Activated CD8-positive, alpha-beta memory T cell treated with anti-CD3 and anti-CD28 coated beads, Interleukin-2, amount 10 ng/mL, durations not matched to agents 7 days and 5 days (primary cell): ENCODE measurements at places on chromosomes 5 and 9. TPM values are rescaled to one million over a fixed set of nuclear protein-coding genes. Genes with fewer than 3 reads are reported as not detected.

- peaks cover 19% of the 10 kb centered on the region for H3K27me3 ChIP-seq
- no peaks in the 10 kb centered on the region for H3K36me3 ChIP-seq
- DNase-seq: no peak
Observed at GRCh38 chr9:124625087-124625486, 117.9 kb upstream of the NR5A1 start.

GRCh38 chr9:89256642-89257041, 54.4 kb upstream of the CKS2 start:
- H3K27ac ChIP-seq: no peak overlapping the region
- DNase-seq: no peak
- no peak overlapping the region for H3K4me3 ChIP-seq
- H3K27me3 ChIP-seq: peaks cover 4% of the 10 kb centered on the region
- no peaks in the 10 kb centered on the region for H3K4me1 ChIP-seq

GLDC gene
- 6.3 TPM for total RNA-seq

HRCT1 gene
- total RNA-seq: not detected

SHROOM1 gene
- total RNA-seq: 4.4 TPM

PCDHGA6 gene
- 0.20 TPM for total RNA-seq

FOXD4L6 gene
- total RNA-seq: not detected

DNA sequence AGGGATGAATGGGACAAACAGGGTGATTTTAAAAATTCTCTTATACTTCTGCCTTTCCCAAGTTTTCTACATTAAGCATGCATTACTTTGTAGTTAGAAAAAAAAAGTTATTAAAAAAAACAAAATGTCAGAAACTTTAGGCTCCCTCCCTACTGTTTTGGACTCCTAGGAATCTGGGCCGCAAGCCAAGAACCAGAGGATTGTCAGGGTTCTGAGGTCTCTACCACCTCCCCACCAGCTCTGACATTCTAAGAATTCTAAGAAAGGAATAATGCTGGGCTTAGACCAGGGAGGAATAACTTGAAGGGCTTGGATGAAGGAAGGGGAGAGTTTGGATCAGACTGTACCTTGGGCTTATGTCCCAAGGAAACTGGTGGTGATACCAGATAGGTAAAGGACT, 1.1 kb upstream of the ARHGEF39 start:
- H3K27me3 ChIP-seq: no peaks in the 10 kb centered on the region
- peak overlapping the region; percentile 87 for H3K4me3 ChIP-seq
- H3K27ac ChIP-seq: no peak overlapping the region
- peaks cover 16% of the 10 kb centered on the region for H3K36me3 ChIP-seq
- DNase-seq: no peak
- peaks cover 49% of the 10 kb centered on the region for H3K4me1 ChIP-seq

DNA sequence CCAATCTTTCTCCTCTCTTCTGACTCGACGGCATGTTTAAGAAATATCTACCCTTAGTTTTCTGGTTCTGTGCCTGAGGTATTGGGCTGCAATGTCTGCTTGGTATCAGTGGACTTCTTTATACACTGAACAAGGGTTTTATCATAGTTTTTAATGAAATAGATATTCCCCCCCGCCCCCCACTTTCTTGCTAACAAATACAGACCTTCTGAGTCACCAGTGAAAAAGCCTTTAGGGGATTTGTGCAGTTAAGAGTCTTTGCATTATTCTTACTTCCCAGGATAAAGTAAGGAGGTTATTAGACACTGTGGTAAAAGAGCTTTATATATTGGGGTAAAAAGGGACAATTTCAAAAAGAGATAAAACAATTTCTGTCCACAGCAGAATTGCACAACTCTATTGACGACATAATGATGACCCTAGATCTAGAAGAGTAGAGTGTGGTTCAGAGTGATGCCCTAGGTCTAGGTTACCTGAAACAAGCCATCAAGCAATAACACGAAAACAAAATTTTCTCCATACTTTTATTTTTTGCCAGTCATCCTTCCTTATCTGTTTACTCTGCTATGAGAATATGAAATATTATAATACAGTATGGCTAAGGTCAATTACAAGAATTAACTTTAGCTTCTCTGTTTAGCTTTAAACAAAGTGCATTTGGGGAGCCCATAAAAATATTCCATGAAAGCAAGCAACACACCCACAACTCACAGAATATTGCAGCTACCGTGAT, 110.7 kb downstream of the PLK2 start:
- H3K4me3 ChIP-seq: no peak overlapping the region
- H3K27me3 ChIP-seq: no peaks in the 10 kb centered on the region
- no peak overlapping the region for H3K27ac ChIP-seq

DNA sequence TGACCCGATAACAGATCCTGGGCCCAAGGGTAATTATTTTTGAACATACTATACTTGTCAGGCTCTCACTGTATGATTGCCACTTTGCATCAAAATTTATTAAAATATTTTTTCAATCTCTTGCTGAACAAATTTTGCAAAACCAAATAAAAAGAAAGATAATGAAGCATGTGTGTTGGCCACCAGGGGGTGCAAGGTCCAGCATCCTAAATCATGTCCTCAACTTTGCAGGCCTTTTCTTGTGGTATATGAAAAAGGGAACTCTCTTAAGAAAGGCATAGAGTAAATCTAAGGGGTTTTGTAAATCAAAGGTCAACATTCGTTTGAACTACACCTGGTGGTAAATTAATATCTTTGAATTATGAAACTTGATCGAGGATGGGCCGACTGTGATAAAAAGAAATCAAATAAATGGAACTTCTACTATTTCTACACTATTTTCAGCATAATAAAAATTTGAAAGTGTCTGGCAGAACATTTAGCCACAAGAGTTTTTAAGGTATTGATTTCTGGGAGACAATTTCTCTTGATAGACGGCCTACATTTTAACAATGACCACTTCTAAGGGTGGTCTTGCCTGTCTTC, 676.5 kb downstream of the DMRTA1 start:
- no peak overlapping the region for H3K4me3 ChIP-seq
- no peaks in the 10 kb centered on the region for H3K4me1 ChIP-seq
- no peak overlapping the region for H3K27ac ChIP-seq
- no peaks in the 10 kb centered on the region for H3K27me3 ChIP-seq

RBM18 gene
- total RNA-seq: 24.4 TPM

PBX3 gene
- 20.2 TPM for total RNA-seq

- H3K4me3 ChIP-seq: no peak overlapping the region
- H3K4me1 ChIP-seq: no peaks in the 10 kb centered on the region
- H3K27me3 ChIP-seq: no peaks in the 10 kb centered on the region
- DNase-seq: no peak
- H3K27ac ChIP-seq: no peak overlapping the region
Observed at GRCh38 chr5:123359454-123360200, 63.6 kb downstream of the CEP120 start.

DNA sequence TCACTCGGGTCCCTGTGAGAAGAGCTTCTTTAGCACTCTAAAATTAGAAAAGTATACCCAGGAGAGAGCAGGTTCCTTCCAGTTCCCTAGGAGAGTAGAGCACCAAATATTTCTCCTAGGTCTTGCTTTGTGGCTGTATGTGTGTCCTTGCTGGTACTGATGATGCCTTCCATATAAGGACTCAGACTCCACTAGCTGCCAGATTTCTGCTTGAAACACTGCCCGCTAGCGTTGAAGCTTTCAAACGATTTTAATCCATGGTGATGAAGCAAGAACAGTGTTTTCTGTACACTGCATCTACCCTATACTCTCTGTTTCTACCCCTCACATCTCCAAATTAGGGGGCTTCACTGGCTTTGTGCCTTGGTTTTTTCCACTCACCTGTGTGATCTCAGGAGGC, 2.4 kb upstream of the SMC2 start:
- H3K36me3 ChIP-seq: peaks cover 19% of the 10 kb centered on the region
- DNase-seq: no peak

PLAC8L1 gene
- total RNA-seq: 0.87 TPM

ANKRD31 gene
- 0.26 TPM for total RNA-seq

SLC25A2 gene
- total RNA-seq: 0.56 TPM

CDKN2B-AS1 gene
- total RNA-seq: 3.3 TPM

- peaks cover 46% of the 10 kb centered on the region for H3K36me3 ChIP-seq
- peaks cover 43% of the 10 kb centered on the region for H3K4me1 ChIP-seq
- peak overlapping the region; percentile 43 for H3K4me3 ChIP-seq
Observed at GRCh38 chr9:112037281-112038016, 137.6 kb downstream of the SUSD1 start.

LHX3 gene
- not detected for total RNA-seq

DNA sequence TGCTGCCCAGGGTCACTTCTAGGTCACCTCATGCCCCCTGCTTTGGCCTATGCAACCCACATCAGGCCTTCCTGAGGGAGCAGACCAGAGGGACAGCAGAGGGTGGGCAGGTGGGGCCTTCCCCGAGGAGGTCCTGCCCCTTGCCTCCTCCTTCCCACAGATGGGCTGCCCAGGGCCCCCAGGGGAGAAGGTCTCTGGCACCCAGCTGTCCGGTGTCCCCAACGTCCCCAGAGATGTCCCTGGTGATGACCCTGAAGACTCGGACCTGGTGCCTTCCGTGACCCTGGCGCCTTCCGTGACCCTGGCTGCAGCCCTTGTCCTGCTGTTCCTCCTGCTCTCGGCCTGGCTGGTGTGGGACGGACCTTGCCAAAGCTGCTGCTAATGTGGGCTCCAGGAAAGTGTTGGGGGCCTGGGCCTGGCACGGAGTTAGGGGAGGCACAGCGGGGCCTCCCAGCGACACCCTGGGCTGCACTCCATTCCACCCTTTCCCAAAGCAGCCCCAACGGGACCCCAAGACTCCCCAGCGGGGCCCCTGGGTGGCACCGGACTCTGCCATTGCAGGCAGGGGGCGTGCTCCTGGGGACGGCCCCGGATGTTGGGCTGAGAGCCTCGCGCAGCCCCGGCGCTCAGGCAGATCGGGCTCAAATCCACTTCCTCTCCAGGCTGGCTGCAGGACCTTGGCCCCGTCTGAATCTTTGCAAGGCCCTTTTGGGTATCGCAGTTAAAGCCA, 6.8 kb upstream of the SLC2A6 start:
- DNase-seq: no peak
- H3K4me1 ChIP-seq: peaks cover 6% of the 10 kb centered on the region
- H3K27me3 ChIP-seq: peaks cover 5% of the 10 kb centered on the region
- no peak overlapping the region for H3K27ac ChIP-seq
- no peak overlapping the region for H3K4me3 ChIP-seq

DNA sequence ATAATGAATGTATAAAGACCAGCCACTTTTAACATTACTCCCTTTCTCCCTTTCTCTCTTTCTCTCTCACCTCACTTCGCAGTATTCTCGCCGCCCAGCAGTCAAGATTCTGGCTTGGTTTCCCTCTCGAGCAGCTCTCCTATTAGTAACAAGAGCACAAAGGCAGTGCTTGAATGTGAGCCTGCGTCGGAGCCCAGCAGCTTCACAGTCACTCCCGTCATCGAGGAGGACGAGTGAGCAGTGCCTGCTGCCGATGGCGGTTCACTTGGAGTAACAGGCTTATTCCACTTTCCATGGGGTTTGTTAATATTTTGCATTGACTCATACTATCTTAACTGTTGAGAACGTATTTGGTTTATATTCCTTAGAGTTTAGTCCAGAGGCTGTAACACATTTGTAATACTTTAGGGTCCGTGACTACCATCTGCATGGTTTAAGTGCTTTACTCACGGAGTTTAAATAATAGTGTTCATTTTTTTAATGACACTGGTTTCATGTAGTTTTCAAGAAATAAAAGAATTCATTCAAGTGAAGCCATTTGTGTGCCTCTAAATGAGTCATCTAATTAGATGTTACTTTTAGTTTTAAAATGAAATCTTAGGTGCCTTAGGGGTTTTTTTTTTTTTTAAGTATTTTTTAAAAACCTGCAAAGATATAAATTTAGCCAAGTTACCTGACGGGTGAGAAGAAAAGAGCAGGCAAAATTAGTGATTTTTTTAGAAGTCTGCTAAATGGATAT, 8.4 kb upstream of the DMRT3 start:
- no peak for DNase-seq
- H3K27ac ChIP-seq: no peak overlapping the region
- H3K4me1 ChIP-seq: peaks cover 5% of the 10 kb centered on the region
- H3K4me3 ChIP-seq: no peak overlapping the region
- peaks cover 4% of the 10 kb centered on the region for H3K36me3 ChIP-seq
- H3K27me3 ChIP-seq: peaks cover 92% of the 10 kb centered on the region

- H3K4me1 ChIP-seq: peaks cover 8% of the 10 kb centered on the region
- DNase-seq: peak; percentile 28
- H3K27ac ChIP-seq: no peak overlapping the region
- no peaks in the 10 kb centered on the region for H3K27me3 ChIP-seq
- H3K36me3 ChIP-seq: peaks cover 21% of the 10 kb centered on the region
- H3K4me3 ChIP-seq: no peak overlapping the region
Observed at GRCh38 chr9:93587651-93588347, 11.4 kb downstream of the PHF2 start.

PRKACG gene
- not detected for total RNA-seq

- no peak overlapping the region for H3K4me3 ChIP-seq
- H3K27ac ChIP-seq: no peak overlapping the region
- peaks cover 16% of the 10 kb centered on the region for H3K4me1 ChIP-seq
- no peak for DNase-seq
- no peaks in the 10 kb centered on the region for H3K27me3 ChIP-seq
Observed at GRCh38 chr5:131786036-131786435, 10.8 kb downstream of the FNIP1 start.

GRCh38 chr5:126373375-126374108, 49.7 kb upstream of the GRAMD2B start:
- no peak overlapping the region for H3K4me3 ChIP-seq
- no peaks in the 10 kb centered on the region for H3K36me3 ChIP-seq
- no peaks in the 10 kb centered on the region for H3K27me3 ChIP-seq

GRCh38 chr5:134508521-134509195, 16.8 kb upstream of the JADE2 start:
- H3K27ac ChIP-seq: no peak overlapping the region
- H3K27me3 ChIP-seq: no peaks in the 10 kb centered on the region
- no peak for DNase-seq
- no peaks in the 10 kb centered on the region for H3K36me3 ChIP-seq

GRCh38 chr9:119003882-119004617, 365.2 kb downstream of the BRINP1 start:
- no peaks in the 10 kb centered on the region for H3K27me3 ChIP-seq
- H3K4me1 ChIP-seq: no peaks in the 10 kb centered on the region
- no peaks in the 10 kb centered on the region for H3K36me3 ChIP-seq
- no peak overlapping the region for H3K27ac ChIP-seq

- no peaks in the 10 kb centered on the region for H3K27me3 ChIP-seq
- H3K4me3 ChIP-seq: no peak overlapping the region
- no peaks in the 10 kb centered on the region for H3K4me1 ChIP-seq
- no peak overlapping the region for H3K27ac ChIP-seq
- no peaks in the 10 kb centered on the region for H3K36me3 ChIP-seq
- DNase-seq: no peak
Observed at GRCh38 chr5:52139888-52140615, 647.7 kb upstream of the ITGA1 start.

SMIM33 gene
- total RNA-seq: 0.26 TPM

- H3K27me3 ChIP-seq: no peaks in the 10 kb centered on the region
- peaks cover 7% of the 10 kb centered on the region for H3K36me3 ChIP-seq
- peak; percentile 88 for DNase-seq
- peak overlapping the region; percentile 93 for H3K4me3 ChIP-seq
- peak overlapping the region; percentile 90 for H3K27ac ChIP-seq
Observed at GRCh38 chr5:95823738-95824609, 1.4 kb upstream of the GLRX start.

GRCh38 chr9:97529363-97530076, 28.1 kb downstream of the TMOD1 start:
- no peak overlapping the region for H3K4me3 ChIP-seq
- H3K27ac ChIP-seq: peak overlapping the region; percentile 59
- no peaks in the 10 kb centered on the region for H3K36me3 ChIP-seq
- peaks cover 3% of the 10 kb centered on the region for H3K27me3 ChIP-seq
- peak; percentile 63 for DNase-seq
